ENCODE measurements at places on chromosomes 16 and 17. TPM values are rescaled to one million over a fixed set of nuclear protein-coding genes. Genes with fewer than 3 reads are reported as not detected.
A peak's percentile ranks its signal among the peaks of the same experiment; 100 is the strongest.

DNA sequence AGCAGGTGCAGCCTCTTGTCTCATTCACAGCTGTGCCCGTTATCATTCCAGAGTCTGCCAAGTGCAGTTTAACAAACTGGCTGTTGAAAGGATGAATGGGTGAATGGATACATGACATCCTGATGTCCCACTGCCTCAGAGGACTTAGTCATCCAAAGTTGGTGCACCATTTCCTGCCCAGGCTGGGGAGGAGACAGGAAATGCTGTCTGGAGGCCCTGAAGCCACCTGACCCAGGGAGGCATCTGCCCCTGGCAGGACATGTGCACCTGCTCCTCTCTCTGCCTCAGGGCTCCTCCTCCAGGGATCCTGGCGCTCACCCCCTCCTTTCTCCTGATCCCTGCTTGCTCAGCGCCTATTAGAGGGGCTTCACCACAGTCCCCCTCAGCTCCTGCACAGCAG, 1.8 kb upstream of the CD300C start:
- no peak for DNase-seq

DNA sequence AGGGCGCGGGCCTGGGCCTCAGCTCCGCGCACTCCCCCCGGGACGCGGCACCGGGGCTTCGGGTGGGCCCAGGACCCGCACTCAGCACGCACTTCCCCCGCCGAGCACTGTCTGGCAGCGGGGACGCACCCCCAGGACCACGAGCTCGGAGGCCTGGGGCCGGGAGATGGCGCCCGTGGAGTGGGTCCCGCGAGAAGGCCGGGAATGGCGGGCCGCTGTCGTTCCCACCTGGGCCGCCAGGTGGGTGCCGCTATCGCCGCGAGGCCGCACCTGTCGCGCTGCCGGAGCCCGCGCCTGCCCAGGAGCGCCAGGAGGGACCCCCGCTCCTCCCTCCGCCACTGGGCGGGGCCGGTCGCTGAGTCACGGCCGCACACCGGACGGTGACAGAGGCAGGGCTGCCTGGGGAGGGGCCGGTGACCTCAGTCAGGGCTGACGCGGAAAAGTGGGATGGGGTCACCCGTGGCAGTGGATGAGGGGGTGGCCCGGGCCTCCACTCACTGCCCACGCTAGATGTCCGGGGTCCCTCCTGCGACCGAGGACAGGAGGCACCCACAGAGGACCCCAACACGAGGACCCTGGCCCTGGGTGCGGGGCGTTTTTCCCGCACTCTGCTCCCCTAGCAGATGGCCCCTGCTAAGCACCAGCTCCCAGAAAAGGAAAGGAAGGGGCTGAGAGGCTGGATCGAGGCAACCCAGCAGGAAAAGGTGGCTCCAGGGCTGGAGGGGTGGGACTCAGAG, 6.9 kb upstream of the ACTG1 start:
- DNase-seq, result peak; percentile 47

DNA sequence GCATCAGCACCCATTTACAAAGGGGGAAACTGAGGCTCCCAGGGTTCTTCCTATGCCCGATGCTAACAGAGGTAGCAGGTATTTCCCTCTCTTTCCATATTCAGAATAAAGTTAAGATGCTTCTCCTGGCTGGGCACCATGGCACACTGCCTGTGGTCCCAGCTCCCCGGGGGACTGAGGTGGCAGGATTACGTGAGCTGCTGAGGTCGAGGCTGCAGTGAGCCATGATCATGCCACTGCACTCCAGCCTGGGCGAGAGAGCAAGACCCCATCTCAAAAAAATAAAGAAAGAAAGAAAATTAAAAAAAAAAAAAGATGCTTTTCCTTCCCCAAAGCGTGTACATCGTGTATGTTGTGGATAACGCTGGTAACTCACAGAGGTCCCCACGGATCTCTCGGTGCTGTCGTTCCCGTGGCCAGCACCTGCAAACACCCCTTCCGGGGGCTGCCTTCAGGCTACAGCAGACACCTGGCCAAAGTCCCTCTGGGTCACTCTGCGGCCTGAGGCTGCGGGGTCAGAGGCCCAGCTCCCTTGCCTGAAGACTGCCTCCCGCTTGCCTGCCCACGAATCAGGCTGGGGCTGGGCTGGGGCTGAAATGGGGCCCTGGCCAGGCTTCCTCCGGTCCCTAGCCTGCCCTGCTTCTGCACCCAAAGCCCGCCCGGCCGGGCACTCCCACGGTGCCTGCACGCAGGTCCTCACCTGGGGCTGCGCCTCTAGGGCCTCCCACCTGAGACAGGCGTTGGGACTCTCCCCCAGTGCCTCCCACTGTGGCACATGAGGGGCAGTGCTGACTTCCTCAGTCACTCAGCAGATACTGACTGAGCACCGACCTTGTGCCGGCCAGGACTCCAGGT, 63.1 kb downstream of the ZDHHC7 start:
- peak; percentile 74 for DNase-seq

- no peak for DNase-seq
These were observed 10.2 kb upstream of the ZNF18 start for GRCh38 chr17:12007466-12007865.

- DNase-seq, result no peak
These were observed 1.1 kb upstream of the GIT1 start for GRCh38 chr17:29590411-29591145.

DNA sequence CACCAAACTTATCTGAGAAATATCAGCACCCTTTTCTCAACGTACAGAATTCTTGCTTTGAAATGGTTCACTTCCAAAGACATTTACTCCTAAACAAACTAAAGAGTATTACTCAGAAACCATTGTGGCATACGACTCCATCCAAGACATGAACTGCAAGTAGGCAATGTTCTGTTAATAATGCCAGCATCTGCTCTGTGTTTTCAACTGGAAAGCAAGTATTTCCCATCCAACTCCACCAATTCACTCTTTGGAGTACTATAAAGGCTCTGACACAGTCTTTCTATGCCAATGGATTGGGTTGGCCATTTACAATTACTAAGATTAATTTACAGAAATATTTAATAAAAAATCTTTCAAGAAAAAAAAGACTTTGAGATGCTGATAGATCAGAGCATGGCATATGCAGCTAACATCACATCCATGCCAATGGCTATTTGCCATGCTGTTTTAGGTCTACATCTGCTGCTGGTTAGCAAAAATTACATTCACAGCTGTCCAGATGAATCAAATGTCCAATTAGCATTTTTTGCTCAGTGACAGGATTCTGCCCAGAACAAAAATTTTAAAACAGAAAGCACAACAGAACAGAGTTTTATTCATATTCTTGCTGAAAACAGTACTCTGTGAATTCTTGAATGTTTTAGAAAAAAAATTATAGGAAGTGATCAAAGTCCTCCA, 65.9 kb upstream of the HLF start:
- DNase-seq, result no peak

GRCh38 chr16:60564588-60564987, 1471.7 kb downstream of the CDH8 start:
- no peak for DNase-seq

DNA sequence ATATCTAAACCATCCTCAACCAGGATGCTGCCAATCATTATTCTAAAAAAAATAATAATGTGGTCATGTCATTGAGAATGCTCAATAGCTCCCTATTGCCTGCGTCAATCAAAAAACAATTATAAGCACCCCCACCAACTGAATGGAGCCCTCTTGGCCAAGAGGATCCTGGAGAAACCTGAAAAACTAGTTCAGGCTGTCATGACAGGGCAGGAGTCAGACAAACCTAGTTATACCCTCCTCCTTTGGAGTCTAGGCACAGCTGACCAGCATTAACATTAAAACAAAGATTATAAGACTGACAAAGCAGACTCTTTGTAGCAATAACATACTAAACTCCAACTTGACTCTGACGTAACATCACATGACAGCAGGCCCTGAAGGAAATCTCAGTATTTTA, 119.2 kb upstream of the CCL2 start:
- DNase-seq, result no peak

- no peak for DNase-seq
These were observed 50.1 kb upstream of the CACNG5 start for GRCh38 chr17:66784621-66785364.

GRCh38 chr17:58513965-58514769, at the start of gene MTMR4:
MTMR4 (minus strand) TSS chr17:58514638; CDS start chr17:58514407, 231 bp downstream.
- peak; percentile 90 for DNase-seq

The MAP3K14 gene
- total RNA-seq, result 6.9 TPM

The METTL9 gene
- 11.4 TPM for total RNA-seq

The KRTAP2-1 gene
- total RNA-seq, result not detected

The P2RX5 gene
- total RNA-seq, result not detected

The CSH1 gene
- total RNA-seq, result not detected

Measured in left lobe of liver (tissue), 2 donors.